ENCODE measurements at places on chromosomes 13 and 19.
A peak's percentile ranks its signal among the peaks of the same experiment; 100 is the strongest.

- DNase-seq = no peak
Measured at GRCh38 chr13:52405369-52405766, 604 bp downstream of the THSD1 start.

GRCh38 chr19:38831142-38831605 lies 420 bp downstream of the ECH1 start:
- peak; percentile 41 for DNase-seq

- no peak for DNase-seq
Measured at GRCh38 chr19:12244370-12244769, 50.3 kb downstream of the ZNF44 start.

- DNase-seq = no peak
Measured at GRCh38 chr13:94305934-94306333, 173.5 kb downstream of the DCT start.

DNA sequence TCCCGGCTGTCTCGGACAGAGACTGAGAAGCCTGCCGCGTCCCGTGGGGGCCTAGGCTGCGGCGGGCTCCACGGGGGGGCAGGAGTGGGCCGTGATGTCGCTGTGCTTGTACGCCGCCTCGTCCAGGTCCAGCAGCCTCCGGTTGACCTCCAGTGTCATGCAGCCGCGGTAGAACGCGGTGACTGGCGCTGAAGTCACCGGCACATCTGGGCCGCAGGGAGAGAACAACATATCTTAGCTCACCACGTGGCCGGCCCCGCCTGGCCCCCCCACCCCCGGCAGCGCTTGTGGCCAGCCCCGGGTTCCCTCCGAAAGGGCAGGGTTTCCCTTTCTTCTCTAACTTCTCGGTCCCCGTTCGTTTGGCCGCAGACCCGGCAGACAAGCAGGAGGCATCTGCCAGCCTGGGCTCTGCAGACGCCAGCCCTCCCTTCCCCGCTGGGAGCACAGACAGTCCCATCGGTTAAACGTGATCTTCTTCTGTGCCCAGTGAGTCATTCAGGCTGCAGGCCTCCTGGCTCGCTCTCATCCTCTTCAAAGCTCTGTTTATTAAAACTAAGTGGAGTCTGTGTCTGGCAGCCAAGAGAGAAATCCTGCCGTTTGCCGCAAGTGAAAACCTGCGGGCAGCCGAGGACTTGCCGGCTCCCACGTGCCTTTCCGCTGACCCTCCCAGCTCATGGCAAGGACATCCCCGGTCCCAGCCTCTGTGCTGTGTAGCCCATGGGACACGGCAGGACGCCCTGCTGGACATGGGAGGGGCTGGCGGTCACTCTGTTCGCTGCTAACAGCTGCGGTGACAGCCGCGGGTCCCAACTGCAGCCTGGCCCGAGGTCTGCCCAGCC lies 42.8 kb downstream of the GAS6 start:
- peak; percentile 81 for DNase-seq

DNA sequence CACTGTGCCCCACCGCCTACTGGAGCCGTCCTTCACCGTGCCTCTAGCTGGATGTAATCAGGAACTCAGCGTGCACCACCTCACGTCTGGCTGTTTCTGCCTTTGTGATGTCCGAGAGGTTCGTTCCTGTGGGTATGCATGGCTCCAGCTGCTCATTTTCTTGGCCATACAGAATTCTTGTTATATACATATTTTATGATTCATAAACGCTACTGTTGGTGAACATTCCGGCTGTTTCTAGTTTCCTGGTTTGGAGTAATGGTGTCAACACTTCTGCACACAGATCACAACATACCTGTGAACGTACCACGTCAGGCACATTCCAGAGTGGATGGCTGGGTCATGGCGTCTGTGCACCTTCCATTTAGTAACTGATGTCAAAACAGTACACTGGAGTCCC lies 14.6 kb downstream of the DCUN1D2 start:
- DNase-seq = no peak

GRCh38 chr13:42707586-42707985 lies 73.8 kb upstream of the FAM216B start:
- DNase-seq = no peak

DNA sequence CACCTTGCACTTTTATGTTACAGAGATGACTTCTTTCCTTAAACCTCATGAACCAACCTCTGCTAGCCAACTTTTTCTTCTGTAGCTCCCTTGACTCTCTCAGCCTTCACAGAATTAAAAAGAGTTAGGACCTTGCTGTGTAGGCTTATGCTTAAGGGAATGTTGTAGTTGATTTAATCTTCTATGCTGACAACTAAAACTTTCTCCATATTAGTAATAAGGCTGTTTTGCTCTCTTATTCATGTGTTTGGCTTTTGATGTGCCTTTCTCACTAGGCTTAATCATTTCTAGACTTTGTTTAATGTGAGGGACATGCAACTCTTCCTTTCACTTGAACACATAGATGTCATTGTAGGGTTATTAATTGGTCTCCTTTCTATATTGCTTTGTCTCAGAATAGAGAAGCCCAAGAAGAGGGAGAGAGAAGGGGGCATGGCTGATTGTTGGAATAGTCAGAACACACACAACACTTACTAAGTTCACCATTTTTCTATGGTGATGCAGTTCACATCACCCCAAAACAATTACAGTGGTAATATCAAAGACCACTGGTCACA lies 509.5 kb downstream of the UQCRFS1 start:
- no peak for DNase-seq

DNA sequence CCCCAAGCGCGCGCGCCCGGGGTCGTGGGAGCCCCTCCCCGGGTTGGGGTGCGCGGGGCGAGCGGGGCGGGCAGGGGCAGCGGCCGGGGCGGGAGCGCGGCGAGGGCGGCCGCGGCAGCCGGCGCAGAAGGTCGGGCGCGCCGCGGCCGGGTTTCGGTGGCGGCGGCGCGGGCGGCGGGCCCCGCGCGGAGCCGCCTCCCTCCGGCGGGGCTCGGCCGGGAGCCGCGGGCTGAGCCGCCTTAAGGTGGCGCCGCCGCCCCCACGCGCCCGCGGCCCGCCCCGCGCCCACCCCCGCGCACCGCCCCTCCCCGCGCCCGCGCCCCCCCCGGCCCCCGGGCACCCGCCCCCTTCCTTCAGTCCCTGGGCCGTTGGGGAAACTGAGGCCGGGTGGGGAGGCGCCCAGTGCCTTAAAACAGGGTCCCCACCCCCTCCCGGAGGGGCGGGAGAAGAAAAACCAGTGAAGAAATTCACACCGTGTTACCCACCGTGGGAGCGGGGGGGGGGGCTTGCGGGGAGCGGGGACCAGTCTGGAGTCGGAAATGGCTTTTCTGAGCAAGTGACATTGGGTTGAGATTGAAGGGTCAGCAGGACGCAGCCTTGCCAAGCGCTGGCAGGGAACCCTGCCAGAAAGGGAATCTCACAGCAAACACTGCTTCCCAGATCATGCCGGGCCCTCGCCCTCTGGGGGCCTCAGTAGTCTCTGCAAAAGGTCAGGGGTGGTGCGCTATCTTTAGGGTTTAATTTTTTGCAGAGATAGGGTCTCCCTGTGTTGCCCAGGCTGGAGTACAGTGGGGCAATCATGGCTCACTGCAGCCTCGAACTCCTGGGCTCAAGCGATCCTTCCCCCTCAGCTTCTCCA lies at the start of gene TLE2:
TLE2 (minus strand) TSS at position 216 of the 859 bp plus-strand sequence. CDS start 376 bp downstream, outside the sequence.
- DNase-seq = no peak

GRCh38 chr19:13960863-13961784 lies 8.8 kb downstream of the DCAF15 start:
- DNase-seq = no peak

- no peak for DNase-seq
Measured at GRCh38 chr13:109246001-109246400, 540.4 kb downstream of the IRS2 start.

- peak; percentile 92 for DNase-seq
Measured at GRCh38 chr13:46596466-46596865, 43.5 kb downstream of the LRCH1 start.

- DNase-seq = no peak
Measured at GRCh38 chr19:38678891-38679494, 31.5 kb downstream of the ACTN4 start.

DNA sequence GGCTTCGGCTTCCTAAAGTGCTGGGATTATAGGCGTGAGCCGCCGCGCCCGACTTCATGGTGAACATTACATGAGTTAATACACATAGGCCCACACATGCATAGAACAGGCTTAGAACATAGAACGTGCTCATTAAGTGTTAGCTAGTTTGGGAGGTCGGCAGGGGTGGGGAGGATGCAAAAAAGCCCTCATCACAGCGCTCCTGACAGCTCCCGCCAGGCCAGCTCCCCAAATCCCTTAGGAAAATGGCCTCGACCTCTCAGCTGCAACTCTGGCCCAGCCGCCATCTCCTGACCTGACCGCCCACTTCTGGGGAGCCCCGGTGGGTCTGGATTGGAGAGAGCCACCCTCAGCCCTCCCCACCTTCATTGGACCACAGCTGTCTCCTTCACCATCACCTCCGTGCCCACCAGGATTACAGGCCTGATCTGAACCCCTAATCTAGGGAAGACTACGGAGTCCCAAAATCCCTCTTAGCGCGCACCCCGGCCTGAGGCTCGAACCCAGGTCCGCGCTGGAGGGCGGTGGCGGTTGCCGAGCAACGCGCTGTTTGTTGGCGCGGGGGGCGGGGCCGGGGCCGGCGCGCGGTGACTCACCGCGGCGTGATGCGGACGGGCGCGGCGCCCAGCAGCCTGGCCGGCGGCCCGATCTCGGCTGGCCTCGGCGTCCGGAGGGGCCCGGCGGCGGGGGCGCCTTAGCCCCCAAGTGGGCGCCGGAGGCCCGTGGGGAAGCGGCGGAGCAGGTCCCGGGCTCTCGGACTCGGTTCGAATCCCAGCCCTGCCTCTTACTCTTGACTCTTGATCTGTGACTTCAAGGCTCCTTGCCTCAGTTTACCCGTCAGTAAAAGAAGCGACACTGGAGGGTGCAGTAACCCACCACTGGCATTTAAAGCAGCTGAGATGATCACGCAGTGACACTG lies 26.7 kb upstream of the NANOS3 start:
- DNase-seq = peak; percentile 53

DNA sequence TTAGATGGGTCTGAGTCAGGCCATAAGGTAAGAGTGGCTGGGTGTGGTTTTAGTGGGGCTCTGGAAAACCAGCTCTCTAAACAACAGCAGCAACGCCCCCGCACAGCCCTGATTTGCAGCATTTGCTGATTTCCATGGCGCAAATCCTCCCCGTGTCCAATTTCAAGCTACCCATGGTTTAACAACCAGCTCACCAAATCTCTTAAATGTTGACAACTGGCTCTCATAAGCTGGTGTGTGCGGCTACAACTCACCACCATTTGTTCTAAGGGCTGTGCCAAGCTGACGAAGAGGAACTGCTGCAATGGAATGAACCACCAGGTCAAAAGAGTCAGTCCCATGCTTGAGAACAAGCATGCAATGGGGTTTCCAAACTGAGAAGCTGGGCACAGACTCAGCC lies 22.9 kb downstream of the PARP4 start:
- no peak for DNase-seq

GRCh38 chr19:46009530-46010510 lies 13.0 kb downstream of the PGLYRP1 start:
- DNase-seq = peak; percentile 52

- no peak for DNase-seq
Measured at GRCh38 chr13:40094056-40094455, 438.6 kb downstream of the COG6 start.

DNA sequence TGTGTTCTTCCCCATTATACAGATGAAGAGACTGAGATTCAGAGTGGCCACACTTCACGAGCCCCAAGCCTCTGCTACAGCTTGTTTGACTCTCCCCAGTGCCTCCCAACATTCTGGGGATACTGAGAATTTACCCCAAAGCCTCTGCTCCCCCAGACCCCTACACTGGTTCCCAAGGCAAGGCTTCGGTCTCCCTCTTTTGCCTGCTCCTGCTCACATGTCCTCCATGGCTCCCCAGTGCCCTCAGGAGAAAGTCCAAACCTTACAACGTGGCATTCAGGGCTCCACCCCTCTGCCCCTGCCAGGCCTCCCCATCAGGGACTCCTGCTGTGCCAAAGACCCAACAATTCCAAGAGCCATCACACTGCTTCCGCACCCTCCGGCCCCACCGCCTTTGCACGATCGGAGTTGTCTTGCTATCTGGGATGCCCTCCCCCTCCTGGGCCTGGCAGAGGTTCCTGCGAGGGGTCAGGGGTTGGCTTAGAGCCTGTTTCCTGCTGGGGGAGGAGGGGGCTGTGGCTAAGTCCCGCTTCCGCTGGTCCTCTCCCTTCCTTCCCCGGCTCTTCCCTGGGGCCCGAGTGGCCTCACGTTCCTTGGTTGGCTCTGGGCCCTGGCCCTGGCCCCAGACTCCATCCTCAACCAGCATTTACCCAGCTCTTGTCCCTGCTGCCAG lies 15.4 kb downstream of the GTPBP3 start:
- DNase-seq = no peak

DNA sequence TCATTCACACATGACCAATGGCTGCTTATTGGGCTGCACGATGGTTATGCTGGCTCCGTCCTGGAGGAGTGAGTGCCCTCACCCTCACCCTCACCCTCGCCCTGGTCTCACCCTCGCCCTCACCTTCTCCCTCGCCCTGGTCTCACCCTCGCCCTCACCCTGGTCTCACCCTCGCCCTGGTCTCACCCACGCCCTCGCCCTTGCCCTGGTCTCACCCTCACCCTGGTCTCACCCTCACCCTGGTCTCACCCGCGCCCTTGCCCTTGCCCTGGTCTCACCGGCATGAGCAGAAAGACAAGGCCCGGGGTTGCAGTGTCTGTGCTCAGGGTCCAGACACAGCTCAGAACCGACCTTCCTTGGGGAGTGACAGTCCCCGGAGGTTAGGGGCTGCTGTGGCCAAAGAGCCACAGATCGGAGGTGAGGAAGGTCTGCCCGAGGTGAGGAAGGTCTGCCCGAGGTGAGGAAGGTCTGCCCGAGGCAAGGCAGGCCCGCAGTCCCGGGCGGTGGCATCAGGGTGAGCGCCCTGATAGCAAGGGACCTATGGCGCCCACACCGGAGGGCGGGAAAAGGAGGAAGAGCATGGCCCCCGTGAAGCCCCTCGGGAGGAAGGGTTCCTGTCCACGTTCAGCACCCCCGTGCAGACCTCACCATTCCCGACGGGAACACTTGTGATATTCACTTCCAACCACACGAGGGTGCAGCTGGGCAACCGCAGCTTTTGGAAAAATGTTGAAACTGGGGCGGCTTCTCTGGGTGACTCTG lies 65.6 kb downstream of the MCF2L start:
- DNase-seq = no peak

- DNase-seq = peak; percentile 55
Measured at GRCh38 chr19:2059422-2060201, 8.6 kb upstream of the MKNK2 start.

Data from foreskin melanocyte (primary cell).